ENCODE measurements at places on chromosomes 3 and 15.

DNA sequence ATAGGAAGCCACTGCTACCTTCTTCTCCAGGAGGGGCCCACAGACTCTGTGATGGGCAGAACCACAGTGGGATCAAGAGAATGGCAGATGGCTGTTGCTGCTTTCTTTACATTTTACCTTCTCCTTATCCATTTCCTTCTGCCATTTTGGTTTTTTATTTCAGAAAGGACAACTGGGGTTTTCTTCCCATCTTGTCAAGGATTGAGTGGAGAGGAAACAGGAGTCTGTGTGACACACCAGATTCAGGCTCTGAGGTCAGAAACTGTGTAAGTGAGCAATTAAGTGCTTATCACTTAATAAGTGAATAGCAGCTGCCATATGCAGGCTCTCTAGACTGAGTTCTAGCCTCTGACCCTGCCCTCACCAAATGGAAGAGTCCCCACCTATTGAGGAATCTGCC lies 47.3 kb downstream of the ITGB5 start:
- DNase-seq, result no peak

DNA sequence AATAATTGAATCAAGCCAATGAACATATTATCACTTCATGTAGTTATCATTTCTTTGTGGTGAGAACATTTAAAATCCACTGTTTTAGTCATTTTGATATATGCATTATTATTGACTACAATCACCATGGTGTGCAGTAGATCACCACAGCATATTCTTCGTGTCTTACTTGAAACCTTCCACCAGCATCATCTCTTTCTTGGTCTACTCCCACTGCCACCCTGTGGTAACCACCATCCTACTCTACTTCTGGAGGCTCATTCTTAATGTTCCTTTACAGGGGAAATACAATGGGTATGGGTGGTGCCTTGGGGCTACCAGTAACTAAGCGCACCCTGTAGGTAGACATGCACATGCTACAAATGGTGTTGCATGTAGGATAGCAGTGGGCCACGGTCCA lies 25.4 kb downstream of the PXK start:
- no peak for DNase-seq

- DNase-seq, result no peak
Measured at GRCh38 chr3:39408493-39409372, 2.2 kb downstream of the RPSA start.

DNA sequence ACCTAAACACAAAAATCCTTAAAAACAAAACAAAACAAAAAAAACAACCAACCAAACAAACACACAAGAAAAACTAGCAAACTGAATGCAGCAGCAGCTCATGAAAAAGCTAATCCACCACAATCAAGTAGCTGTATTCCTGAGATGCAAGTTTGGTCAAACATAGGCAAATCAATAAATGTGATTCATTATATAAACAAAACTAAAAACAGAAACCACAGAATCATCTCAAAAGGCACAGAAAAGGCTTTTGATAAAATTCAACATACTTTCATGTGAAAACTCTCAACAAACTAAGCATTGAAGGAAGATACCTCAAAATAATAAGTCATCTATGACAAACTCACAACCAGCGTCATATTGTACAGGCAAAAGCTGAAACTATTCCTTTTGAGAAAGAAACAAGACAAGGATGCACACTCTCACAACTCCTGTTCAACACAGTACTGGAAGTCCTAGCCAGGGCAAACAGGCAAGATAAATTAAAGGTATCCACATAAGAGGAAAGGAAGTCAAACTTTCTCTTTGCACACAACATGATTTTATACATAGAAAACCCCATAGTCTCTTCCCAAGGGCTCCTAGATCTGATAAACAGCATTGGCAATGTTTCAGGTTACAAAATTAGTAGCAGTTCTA lies 495.1 kb upstream of the SGO1 start:
- no peak for DNase-seq

DNA sequence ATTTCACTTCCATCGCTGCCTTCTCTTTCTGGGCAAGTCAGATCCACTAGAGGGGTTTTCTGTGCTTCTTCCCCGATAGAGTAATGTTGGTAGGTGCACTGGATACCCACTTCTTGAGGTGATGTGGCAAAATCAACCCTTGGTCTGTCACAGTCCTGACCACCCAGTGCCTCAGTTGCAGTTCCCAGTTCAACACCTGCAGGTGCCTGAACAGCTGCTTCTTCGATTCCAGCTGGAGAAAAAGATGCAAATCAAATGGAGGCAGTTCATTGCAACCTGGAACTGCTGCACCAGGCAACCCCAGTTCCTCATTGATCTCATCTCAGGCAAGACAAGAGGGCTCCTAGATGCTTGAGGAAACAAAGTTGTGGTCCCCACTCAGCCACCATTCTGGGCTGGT lies 186.6 kb downstream of the UBE2E2 start:
- DNase-seq, result no peak

DNA sequence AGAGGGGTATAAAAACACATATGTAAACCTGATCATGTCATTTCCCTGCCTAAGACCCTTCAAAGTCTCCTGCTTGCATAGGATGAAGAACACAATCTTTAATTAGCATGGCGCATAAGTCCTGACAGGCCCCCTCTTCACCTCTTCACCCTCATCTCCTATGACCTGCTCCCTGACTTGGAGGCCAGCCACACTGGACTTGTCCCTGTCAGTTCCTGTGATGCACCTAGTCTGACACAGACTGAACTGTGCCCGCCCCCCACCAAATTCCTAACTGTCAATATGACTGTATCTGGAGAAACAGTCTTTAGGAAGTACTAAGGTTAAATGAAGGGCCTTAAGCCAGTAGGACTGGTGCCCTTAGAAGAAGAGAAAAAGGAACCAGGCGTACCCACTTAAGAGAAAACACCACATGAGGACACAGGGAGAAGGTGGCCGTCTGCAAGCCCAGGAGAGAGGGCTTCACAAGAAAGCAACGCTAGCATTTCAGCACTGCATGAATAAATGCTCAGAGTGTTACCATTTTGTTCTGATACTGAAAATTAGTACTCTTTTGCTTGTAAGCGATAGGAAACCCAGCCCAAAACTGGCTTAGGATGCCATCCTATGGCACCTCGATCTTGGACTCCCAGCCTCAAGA lies 34.0 kb downstream of the MRPL46 start:
- DNase-seq, result no peak

DNA sequence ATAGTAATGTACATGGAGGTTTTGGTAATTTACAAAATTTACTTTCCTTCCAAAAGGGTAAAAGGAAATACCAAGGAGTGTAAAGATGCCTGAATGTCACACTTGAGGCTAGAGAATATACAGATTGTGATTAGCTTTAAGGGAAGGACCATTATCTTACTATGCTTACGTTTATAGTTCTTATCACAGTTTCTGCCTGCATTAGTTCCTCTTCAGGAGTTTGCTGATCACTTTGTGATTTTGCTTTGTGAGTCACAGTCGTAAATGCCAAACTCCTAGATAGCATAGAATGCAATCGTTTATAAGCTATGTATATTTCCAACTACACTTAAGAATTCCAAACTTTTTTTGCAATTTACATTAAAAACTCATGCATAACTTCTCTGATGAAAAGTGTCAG lies 1034.6 kb downstream of the DIPK2A start:
- no peak for DNase-seq

DNA sequence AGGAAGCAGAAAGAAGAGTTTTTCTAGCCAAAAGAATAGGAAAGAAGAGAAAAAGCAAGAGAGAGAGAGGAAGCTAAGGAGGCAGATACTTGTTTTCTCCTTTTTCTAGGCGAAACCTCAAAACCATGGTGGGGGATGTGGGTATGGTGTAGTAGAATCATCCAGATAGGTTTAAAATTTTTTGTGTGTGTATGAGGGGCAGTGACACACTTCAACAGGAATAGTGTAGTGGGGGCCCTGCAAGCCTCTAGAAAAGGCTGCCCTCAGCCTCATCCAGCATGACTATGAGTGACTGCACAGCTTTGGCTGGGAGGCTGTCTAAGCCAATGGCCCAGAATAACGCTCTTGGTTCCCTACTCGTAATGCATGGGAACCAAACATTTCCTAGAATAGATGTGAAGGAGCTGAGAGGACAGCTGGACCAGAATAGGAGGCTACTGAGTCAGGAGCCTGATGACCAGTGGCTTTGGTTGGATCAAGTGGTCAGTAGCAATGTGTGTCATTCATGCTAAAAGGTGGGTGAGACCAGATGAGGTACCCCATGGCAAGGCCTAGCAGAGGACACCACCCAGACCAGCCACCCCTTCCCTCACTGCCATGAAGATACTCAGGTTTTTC lies 24.4 kb downstream of the MOBP start:
- DNase-seq, result no peak

GRCh38 chr3:18047052-18047451 lies 304.6 kb upstream of the TBC1D5 start:
- DNase-seq, result no peak

DNA sequence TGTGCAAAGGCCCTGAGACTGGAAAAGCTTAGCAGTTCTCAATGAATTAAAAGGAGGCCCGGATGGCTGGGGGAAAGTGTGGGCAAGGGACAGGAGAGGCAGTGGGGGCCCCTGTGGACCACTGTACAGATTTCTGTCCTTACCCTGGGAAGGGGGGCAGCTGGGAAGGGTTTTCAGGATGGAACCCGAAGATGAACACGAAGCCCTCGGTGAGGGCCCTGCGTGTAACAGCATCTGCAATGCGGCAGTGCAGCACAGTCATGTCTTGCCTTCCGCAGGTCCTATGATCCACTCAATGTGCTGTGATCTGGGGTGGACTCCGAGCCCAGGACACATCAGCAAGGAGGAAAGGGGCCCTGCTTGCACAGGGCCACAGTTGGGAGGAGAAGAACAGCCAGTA lies 7.9 kb upstream of the ATP2B2 start:
- DNase-seq, result no peak

DNA sequence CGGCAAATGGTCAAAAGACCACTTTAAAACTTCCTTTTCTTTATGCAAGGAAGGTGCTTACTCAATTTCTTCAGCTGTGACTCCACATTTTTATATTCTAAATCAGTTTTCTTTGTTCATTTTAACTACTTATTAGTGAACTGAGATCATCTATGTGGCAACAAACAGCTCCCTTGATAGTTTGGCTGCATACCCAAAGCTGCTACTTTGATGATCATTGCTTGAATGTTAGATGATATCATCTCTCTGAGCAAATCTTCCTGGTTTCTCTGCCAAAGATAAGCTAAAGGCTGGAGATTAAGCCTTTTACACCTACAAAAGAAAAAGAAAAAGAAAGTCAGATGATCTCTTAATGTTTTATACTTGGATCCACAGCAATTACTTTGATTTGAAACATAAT lies 95.5 kb downstream of the DPH6 start:
- DNase-seq, result no peak

DNA sequence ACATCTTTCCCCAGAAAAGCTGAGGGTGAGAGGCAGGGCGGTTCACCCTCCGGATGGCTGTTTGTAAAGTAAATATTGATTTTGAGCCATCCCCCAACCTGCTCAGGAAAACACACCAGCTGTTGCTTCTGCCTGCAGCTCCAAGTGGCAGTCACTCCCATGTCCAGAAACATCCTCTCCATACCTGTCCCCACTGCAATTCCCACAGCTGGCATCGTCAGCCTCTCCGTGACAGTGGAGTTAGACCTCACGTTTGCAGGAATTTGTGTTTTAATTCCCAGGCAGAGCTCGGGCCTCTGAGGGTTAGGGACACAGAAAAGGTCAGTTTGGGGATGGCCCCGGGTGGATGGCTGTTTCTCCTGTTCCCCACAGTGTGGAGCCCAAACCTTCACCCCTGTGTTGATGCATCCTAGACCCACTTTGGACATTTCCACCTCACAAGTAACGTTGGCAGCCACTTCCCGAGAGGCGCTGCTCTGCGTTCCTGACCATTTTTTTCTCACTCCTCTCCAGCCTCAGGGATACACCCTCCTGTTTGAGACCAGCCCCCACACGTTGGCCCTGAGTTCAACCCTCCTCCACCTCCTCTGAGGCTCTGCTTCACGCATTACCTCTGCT lies 11.8 kb upstream of the FAM174B start:
- peak; percentile 38 for DNase-seq

GRCh38 chr3:114855839-114856238 lies 291.2 kb downstream of the ZBTB20 start:
- DNase-seq, result no peak

DNA sequence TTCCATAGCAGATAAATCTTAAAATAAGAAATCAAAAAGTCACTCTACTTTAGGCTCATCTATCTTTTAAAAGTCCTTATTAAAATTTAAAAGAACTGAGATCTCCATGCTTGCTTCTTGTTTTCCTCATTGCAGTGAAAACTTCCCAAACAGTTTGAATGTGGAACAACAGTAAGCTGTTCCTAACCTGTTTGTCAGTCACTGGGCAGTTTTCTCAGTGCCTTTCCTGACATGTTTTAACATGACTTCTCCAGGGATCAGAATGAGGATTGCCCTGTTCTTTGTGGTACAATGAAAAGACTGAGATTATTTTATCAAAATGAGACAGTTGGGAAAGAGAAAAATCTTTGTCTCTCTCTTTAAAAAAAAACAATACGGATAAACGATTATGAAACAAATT lies 774 bp downstream of the GPR87 start:
- no peak for DNase-seq

- DNase-seq, result no peak
Measured at GRCh38 chr15:47500842-47501241, 216.5 kb upstream of the SEMA6D start.

- no peak for DNase-seq
Measured at GRCh38 chr3:66423791-66424190, 77.0 kb downstream of the LRIG1 start.

GRCh38 chr3:61805510-61806080 lies 244.2 kb downstream of the PTPRG start:
- DNase-seq, result no peak

- peak; percentile 15 for DNase-seq
Measured at GRCh38 chr3:140859592-140860336, 81.9 kb upstream of the SLC25A36 start.

- no peak for DNase-seq
Measured at GRCh38 chr3:81676706-81677456, 84.6 kb downstream of the GBE1 start.

- DNase-seq, result no peak
Measured at GRCh38 chr15:77019521-77020331, 24.8 kb downstream of the PSTPIP1 start.

DNA sequence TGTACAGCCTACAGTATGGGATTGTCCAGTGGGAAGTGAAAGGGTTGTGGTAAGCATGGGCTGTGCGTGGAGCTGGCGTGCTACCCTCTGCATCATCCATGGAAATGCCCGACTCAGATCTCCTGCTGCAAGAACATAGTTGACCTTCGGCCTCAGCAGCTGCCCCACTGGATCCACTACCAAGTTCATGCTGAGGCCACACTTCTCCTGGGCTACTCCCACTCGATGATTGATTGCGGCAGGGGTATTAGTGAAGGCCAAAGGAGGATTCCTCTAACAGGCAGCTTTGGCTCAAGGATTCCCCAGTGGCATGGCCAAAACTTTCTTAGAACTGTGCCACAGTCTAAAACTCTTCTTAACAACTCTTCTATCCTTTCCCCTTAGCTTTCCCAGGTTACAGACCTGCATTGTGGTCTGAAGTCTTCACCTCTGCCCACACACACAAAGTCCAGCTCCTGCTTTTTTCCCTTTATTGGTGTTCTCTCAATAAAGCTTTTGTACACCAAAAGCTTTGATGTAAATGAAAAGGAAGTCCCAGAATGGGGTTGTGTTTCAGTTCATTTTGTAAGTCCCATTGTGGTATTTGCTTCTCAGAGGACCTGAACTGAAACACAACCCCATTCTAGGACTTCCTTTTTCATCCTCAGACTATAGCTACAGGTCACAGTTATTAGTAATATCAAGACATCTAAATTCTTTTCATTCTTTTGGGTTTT lies 4.9 kb upstream of the TBC1D5 start:
- no peak for DNase-seq

All from NCI-H187 treated with DMSO at 0.1 percent for 48 hours (cell line).